ENCODE measurements at places on chromosomes 16 and 17.

DNA sequence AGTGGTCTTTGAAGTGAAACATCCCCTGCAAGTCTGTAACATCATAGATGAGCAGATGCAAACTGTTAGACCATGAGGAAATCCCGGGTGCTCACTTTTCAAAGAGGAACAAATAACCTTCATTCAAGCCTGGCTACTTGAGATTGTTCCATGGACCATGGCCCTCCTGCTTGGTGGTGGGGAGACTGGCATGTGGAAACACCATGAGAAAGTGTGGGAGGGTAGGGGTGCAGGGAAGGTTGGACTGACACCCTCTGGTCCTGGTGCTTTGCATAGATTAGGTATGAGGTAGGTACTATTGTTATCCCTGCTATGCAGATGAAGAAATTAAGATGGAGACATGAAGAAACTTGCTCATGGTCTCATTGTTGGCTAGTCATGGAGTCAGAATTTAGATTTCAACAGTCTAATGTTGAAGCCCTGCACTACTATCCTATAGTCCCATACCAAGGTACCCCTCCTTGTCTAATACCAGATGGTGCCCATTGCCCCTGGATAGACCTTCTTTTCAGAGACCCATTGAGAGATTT lies 59.0 kb downstream of the SPACA3 start:
- no peaks in the 10 kb centered on the region for H3K36me3 ChIP-seq
- no peak overlapping the region for H3K27ac ChIP-seq
- no peaks in the 10 kb centered on the region for H3K4me1 ChIP-seq
- H3K4me3 ChIP-seq, result no peak overlapping the region
- DNase-seq, result no peak

DNA sequence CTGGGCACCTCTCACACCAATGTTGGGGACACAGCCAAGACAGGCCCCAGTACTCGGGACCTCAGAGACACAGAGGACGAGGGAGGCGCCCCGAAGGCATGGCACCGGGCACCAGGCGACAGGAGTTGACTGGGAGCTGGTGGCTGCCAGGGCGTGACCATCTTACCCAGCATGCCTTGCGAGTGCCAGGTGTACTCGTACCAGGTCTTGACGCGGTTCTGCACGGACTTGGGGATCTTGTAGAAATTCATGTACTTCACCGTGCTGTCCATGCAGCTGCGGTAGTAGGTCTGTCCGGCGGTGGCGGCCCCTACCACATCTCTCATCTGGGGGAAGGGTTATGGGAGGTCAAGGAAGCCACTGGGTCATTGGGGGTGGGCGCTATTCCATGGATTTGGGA lies 67.3 kb downstream of the CNGB1 start:
- peaks cover 7% of the 10 kb centered on the region for H3K4me1 ChIP-seq
- H3K27me3 ChIP-seq, result peaks cover 6% of the 10 kb centered on the region
- no peaks in the 10 kb centered on the region for H3K36me3 ChIP-seq

GRCh38 chr16:1920727-1921171 lies 2.5 kb upstream of the HS3ST6 start:
- no peak for DNase-seq
- H3K27ac ChIP-seq, result no peak overlapping the region
- H3K4me1 ChIP-seq, result peaks cover 14% of the 10 kb centered on the region
- H3K36me3 ChIP-seq, result no peaks in the 10 kb centered on the region

GRCh38 chr16:77834635-77835540 lies 46.5 kb downstream of the VAT1L start:
- DNase-seq, result no peak
